ENCODE measurements at places on chromosomes 2 and 18.
A peak's percentile ranks its signal among the peaks of the same experiment; 100 is the strongest.

- DNase-seq, result peak; percentile 20
Observed at GRCh38 chr2:11669454-11670291, at the start of gene NTSR2. Gene NTSR2, minus strand, starts transcription at chr2:11670195. Its CDS starts 66 bp downstream, at chr2:11670129.

DNA sequence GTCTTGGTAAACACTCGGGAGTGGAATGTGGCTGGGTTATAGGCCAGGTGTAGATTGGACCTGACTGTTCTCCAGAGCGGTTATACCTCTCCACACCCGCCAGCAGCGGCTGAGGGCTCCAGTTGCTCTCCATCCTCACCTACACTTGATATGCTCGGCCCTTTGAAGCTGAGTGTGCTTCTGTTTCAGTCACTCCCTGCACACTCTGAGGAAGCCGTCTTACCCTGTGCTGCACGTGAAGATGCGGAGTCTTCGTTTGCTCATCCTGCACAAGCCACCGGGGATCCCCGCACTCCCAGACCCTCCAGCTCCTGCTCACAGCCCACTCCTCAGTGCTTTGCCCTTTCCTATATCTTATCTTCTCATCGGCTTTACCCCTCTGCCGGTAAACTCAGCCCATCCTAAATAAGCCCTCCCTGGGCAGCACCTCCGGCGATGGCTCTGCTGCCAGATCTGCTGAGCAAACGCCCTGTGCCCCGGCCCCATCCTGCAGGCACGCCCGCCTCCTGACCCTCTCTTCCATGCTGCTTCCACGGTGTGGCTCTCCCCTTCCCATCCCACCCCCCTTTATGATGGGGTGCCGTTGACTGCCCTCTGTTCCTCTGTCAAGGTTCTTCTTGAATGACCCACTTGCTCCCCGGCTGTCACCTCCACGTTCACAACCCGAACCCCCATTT, 47.3 kb upstream of the ODC1 start:
- DNase-seq, result no peak

DNA sequence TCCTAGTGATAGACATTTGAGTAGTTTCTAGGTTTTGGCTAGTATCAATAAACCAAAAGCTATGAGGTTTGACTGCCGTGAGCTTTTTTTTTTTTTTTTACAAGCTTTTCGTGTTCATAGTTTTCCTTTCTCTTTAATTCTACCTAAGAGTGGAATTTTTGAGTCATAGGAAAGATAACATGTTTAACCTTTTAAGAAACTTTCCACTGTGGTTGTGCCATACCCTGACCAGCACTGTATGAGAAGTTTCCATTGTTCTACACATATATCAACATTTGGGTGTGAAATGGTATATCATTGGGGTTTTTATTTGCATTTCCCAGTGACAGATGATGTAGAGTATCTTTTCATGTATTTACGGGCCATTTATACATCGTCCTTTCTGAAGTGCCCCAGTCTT, 31.7 kb downstream of the UBE2F start:
- no peak for DNase-seq

- DNase-seq, result no peak
Observed at GRCh38 chr2:168155680-168156079, 91.7 kb downstream of the STK39 start.

GRCh38 chr2:231190531-231191197, 7.8 kb upstream of the ARMC9 start:
- no peak for DNase-seq

- DNase-seq, result peak; percentile 16
Observed at GRCh38 chr2:112869258-112869842, 32.8 kb upstream of the IL1B start.

DNA sequence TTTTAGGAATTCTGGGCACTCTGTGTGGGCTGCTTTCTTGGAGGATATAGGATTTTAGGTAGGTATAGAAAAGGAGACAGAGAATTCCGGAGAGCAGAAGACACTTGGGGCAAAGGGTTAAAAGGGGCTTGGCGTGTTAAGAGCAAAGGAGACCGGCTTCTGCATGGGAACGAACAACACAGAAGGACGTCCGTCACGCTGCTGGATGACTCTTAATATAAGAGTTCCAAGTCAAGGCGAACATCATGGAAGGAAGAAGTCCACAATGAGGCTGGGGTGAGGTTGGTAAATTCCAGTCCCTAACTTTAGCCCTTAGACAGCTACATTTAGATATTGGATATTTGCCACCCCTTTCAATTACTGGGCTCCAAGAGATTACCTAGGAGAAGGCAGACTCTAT, 15.9 kb upstream of the SLC20A1 start:
- no peak for DNase-seq

DNA sequence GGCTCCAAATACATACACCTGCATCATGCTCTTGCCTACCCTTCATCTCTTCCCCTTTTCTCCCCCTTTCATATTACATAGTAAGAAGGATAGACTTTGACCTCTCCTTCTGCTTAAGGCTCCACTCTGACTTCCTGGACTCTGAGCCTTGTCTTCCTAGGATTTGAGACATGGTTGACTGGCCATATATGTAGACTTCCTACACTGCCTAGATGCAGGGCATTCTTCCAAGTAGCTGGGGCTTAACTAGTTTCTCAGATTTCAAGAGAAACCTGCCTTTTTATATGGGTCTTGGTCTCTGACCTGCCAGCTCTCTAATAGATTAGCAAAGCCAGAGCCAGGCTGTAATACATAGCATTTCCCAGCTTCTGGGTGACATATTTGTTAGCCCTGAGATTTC, 35.4 kb upstream of the CYP26B1 start:
- no peak for DNase-seq

DNA sequence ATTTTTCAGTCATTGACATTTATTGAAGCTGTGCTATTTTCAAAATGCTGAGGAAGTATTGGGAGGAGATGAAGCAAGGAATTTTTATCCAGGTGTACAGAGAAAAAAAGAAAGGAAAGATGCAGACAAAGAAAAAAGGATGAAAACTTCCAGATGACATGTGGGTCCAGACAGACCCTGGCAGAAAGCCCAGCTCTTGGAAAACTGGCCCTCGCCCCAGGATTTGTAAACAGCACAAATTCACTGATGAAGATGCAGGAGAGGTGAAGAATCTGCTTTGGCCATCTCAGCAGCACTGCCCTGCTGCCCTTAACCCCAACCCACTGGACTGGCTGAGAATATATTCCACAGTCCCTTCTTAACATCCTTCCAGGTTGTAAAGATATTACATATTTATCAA, 12.5 kb downstream of the TACR1 start:
- DNase-seq, result no peak

DNA sequence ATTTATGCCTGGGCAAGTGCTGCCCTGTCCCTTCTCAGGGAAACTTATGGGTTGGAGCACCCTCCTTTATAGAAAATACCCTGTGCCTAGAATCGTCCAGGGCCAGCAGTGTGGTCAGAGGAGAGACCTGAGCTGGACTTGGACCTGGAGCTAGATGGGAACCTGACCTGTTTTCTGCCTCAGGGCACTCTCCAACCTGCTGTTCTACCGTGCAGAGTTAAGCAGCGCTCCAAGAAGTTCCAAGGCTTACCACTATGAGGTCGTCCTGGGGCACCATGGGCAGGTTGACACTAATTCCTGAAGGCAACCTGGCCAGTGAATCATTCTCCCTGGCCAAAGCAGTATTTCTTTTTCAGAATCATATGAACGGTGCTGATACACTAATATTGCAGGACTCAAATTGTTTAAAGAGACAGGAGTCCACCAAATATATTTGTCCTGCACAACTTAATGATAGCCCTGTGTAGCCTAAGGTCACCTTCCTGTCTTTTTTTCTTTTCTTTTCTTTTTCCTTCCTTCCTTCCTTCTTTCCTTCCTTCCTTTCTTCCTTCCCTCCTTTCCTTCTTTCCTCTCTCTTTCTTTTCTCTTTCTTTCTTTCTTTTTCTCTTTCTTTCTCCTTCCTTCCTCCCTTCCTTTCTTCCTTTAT, 455.4 kb upstream of the HNMT start:
- no peak for DNase-seq

DNA sequence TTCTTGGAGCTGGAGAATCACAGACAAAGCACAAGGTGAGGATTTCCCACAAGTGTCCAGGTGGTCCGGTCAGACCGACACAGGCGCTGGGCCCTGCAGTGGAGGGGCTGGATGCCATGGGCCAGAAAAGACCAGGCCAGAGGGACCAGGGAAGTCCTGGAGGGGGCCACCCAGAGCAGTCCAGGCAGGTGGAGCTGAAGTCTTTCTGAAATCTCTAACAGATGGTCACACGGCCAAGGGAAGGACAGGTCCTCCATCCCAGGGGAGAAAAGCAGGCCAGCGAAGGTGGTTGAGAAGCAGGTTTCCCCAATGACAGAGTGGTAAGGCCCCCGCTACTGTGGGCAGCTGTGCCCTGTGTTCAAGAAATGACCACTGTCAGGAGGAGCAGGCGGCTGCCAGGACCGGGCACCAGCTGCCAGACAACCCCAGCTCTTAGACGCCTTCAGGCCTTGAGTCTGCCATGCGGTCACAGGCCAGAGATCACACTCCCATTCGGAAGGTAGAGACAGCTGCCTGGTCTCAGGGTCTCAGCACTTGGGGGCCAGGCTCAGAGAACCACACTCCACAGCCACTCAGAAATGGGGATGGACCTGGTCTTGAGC, 25.9 kb downstream of the HS1BP3 start:
- DNase-seq, result no peak

DNA sequence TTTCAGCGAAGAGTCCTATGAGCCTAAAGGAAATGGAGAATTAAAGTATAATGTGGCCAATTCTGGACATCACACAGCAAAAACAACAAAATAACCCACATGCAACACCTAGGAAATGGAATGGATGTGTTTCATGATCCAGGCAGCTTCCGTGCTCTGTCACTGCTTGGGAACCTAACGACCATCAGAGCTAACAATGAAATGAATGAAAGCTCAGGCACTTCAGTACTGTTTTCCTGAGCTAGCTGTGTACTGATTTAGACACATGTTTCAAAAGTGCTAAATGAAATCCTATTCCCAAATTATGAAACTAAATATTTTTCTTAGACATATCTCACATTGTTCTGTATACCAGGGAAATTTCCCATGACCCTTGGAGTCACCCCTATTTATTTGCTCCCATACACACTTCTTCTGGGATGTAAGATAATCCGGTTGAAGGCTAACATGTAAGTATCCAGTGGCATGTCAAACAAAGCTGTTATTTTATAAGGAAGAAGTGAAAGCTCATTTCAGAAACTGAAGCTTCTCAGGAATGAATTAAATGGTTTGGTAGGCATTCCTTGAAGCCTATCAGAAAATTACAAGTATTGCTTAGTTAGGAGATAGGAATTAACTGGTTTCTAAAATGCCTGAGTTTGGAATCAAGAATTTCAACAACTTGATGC, 108.5 kb upstream of the RND3 start:
- DNase-seq, result no peak

DNA sequence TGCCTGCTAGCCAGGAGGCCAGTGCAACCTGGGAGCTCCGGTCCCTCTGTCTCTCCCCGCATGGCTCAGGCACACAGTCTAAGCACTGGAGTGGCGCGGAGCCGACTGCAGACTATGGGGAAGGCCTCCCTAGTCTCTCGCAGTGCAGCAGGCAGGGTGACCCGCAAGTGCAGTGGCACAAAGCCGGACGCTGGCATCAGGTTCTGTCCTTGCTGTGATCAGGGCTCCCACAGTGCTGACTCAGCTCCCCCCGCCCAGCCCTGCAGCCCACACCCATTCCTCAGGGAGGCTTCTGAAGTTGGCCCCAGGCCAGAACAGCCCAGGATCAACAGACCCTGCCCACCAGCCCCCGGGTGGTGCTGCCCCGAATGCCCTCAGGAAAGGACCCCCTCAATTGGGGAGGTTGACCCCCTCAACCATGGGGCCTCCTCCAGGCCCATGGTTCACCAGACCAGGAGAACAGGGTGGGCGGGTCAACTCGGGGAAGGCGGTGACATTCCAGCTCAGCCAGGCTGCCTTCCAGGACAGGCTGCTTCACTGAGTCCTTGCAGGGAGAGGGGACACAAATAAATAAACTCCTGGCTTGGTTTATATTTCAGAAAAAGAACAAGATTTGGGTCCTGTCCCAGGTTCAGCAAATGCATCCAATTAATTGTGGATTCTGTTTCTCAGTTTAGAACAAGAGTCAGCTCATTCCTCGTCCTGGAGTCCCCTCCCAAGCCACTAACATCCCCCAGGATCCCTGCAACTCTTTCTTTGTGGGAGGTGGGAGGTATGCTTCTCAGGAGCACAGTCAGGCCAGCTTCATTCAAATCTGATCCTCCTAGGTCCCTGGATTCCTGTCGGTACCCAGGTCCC, 12.2 kb downstream of the BIN1 start:
- DNase-seq, result no peak

- DNase-seq, result no peak
Observed at GRCh38 chr18:74921057-74921820, 287.7 kb downstream of the PTGR3 start.

GRCh38 chr18:76319366-76319765, 175.7 kb downstream of the ZNF516 start:
- no peak for DNase-seq

GRCh38 chr2:181165199-181165868, 184.9 kb downstream of the UBE2E3 start:
- no peak for DNase-seq
